ENCODE measurements at places on chromosomes 4 and X. TPM values are rescaled to one million over a fixed set of nuclear protein-coding genes. Genes with fewer than 3 reads are reported as not detected.

The USP17L28 gene
- not detected for polyA plus RNA-seq

The TMEM31 gene
- not detected for polyA plus RNA-seq

- no peaks in the 10 kb centered on the region for H3K27me3 ChIP-seq
- DNase-seq = no peak
- H3K36me3 ChIP-seq = no peaks in the 10 kb centered on the region
- no peak overlapping the region for H3K27ac ChIP-seq
- H3K4me3 ChIP-seq = no peak overlapping the region
Measured at GRCh38 chr4:172546782-172547181, 621.8 kb upstream of the GALNT7 start.

DNA sequence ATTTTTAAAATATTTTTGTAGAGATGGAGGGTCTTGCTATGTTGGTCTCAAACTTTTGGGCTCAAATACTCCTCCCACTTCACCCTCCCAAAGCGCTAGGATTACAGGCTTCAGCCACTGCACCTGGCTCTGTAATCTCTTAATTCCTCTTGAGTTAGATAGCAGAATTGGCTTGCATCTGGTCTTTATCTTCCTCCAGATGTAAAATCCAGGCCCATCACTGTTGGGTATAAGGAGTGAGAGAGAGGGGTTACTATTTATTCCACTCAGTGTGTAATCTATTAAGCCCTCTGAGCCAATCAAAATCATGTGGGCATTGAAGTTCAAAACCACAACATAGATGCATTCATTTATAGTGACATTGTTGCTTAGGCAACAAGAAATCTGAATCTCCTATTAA is 33.9 kb downstream of the ANK2 start:
- no peak for DNase-seq
- no peaks in the 10 kb centered on the region for H3K4me1 ChIP-seq
- no peak overlapping the region for H3K27ac ChIP-seq
- H3K27me3 ChIP-seq = no peaks in the 10 kb centered on the region

GRCh38 chrX:16834806-16835205 is 35.4 kb downstream of the RBBP7 start:
- no peak for DNase-seq
- peaks cover 3% of the 10 kb centered on the region for H3K36me3 ChIP-seq
- H3K27me3 ChIP-seq = no peaks in the 10 kb centered on the region
- no peak overlapping the region for H3K27ac ChIP-seq
- H3K4me3 ChIP-seq = no peak overlapping the region
- peaks cover 10% of the 10 kb centered on the region for H3K4me1 ChIP-seq

The C4orf17 gene
- polyA plus RNA-seq = not detected

The CSAG3 gene
- not detected for polyA plus RNA-seq

The FREM3 gene
- not detected for polyA plus RNA-seq

The SULT1E1 gene
- 26.0 TPM for polyA plus RNA-seq

The EDA2R gene
- polyA plus RNA-seq = not detected

The NLGN4X gene
- polyA plus RNA-seq = 0.69 TPM

- DNase-seq = no peak
- no peaks in the 10 kb centered on the region for H3K27me3 ChIP-seq
- no peaks in the 10 kb centered on the region for H3K4me1 ChIP-seq
- H3K27ac ChIP-seq = no peak overlapping the region
Measured at GRCh38 chr4:870951-871350, 45.0 kb upstream of the CPLX1 start.

GRCh38 chrX:51759055-51759839 is 16.0 kb downstream of the GSPT2 start:
- no peak for DNase-seq
- H3K4me3 ChIP-seq = no peak overlapping the region
- no peaks in the 10 kb centered on the region for H3K4me1 ChIP-seq
- H3K27ac ChIP-seq = no peak overlapping the region
- no peaks in the 10 kb centered on the region for H3K27me3 ChIP-seq

GRCh38 chr4:48660347-48660746 is 119.7 kb downstream of the FRYL start:
- H3K4me1 ChIP-seq = no peaks in the 10 kb centered on the region
- H3K27ac ChIP-seq = no peak overlapping the region
- H3K27me3 ChIP-seq = no peaks in the 10 kb centered on the region
- no peaks in the 10 kb centered on the region for H3K36me3 ChIP-seq
- H3K4me3 ChIP-seq = no peak overlapping the region

- no peak for DNase-seq
- peaks cover 5% of the 10 kb centered on the region for H3K36me3 ChIP-seq
- no peak overlapping the region for H3K4me3 ChIP-seq
- H3K27ac ChIP-seq = no peak overlapping the region
- H3K27me3 ChIP-seq = no peaks in the 10 kb centered on the region
Measured at GRCh38 chr4:16212138-16212782, 14.0 kb downstream of the TAPT1 start.

- H3K4me1 ChIP-seq = peaks cover 9% of the 10 kb centered on the region
- no peak for DNase-seq
- no peak overlapping the region for H3K27ac ChIP-seq
Measured at GRCh38 chr4:6999172-7000086, 43.7 kb upstream of the TADA2B start.

The FRMPD4 gene
- polyA plus RNA-seq = 0.01 TPM

- H3K4me1 ChIP-seq = no peaks in the 10 kb centered on the region
- H3K36me3 ChIP-seq = no peaks in the 10 kb centered on the region
- no peak overlapping the region for H3K27ac ChIP-seq
- DNase-seq = no peak
- H3K4me3 ChIP-seq = no peak overlapping the region
Measured at GRCh38 chr4:80963051-80963450, 67.5 kb upstream of the BMP3 start.

GRCh38 chrX:20585782-20586181 is 319.1 kb upstream of the RPS6KA3 start:
- no peak overlapping the region for H3K27ac ChIP-seq
- no peak for DNase-seq
- no peaks in the 10 kb centered on the region for H3K4me1 ChIP-seq
- no peaks in the 10 kb centered on the region for H3K27me3 ChIP-seq

The WNK3 gene
- polyA plus RNA-seq = 1.7 TPM

GRCh38 chrX:10990418-10990817 is 120.7 kb upstream of the HCCS start:
- H3K4me3 ChIP-seq = no peak overlapping the region
- no peaks in the 10 kb centered on the region for H3K36me3 ChIP-seq
- no peak for DNase-seq
- no peak overlapping the region for H3K27ac ChIP-seq

- no peak overlapping the region for H3K27ac ChIP-seq
- H3K36me3 ChIP-seq = no peaks in the 10 kb centered on the region
- no peaks in the 10 kb centered on the region for H3K27me3 ChIP-seq
- no peak overlapping the region for H3K4me3 ChIP-seq
- no peaks in the 10 kb centered on the region for H3K4me1 ChIP-seq
- DNase-seq = no peak
Measured at GRCh38 chrX:43909141-43909540, 26.9 kb upstream of the MAOB start.

DNA sequence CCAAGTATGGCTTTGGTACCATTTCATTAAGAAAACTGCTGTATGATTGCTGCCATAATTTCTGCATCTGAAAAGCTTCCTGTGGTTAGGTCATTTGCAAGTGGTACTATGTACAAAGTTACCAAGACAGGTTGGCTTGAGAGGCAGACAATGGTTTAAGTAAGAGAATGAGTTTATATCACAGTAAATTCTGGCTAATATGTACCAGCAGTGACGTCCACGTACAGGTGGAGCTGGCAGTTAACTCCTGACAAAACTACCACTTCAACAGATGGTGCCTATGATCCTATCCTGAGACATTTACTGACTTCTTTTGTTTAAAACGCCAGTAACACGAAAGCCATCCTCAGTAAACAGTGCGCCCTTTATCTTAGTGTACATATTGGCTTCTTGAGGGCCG is 198.4 kb downstream of the NR3C2 start:
- no peak overlapping the region for H3K4me3 ChIP-seq
- no peaks in the 10 kb centered on the region for H3K27me3 ChIP-seq
- no peak overlapping the region for H3K27ac ChIP-seq
- H3K4me1 ChIP-seq = no peaks in the 10 kb centered on the region

DNA sequence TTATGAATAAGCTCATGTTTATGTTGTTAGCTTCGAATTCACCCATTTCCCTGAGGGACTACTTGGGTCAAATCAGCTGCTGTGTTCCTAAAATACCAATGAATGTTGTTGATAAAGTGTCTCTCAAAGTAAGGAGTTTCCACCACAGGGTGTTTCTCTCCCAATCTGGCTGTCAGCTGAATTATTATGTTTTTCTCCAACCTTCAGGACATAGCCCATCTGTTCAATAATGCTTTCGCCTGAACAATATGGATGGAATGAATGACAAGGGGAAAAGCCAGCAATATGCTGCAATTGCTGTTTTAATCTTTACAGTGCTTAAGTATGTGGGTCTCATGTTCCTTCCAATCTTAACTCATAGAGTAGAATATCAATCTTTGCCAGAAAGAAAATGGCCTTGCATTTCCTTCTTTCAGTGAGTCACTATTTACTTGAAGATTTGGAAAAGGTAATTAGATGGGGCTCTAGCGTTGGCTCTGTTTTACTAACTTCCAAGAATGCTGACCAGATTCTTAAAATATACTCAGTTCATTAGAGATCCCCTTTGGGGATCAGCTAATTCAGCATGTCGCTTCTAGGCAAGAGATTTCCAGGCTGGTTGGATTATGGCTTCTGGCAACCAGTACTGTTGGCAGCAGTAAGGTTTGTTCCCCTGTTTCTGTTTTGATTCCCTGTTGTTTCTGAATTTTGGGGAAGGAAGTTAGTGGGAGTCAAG is 410.5 kb downstream of the PPP3CA start:
- H3K27me3 ChIP-seq = no peaks in the 10 kb centered on the region
- H3K27ac ChIP-seq = no peak overlapping the region
- no peaks in the 10 kb centered on the region for H3K36me3 ChIP-seq
- no peak overlapping the region for H3K4me3 ChIP-seq
- no peak for DNase-seq

DNA sequence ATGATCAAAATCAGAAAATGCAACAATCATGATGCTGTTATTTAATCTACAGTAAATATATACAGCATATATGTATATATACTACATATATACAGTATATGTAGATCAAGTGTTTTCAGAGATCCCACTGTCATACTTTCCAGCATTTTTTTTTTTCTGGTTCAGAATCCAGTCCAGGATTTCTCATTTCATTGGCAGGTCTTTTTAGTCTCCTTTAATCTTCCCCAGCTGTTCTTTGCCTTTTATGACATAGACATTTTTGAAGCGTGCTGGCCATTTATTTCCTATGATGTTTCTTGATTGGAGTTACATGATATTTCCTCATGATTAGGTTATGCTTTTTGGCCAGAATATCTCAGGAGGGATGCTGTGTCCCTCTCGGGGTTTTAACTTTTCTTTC is 92.0 kb upstream of the TLR2 start:
- no peaks in the 10 kb centered on the region for H3K27me3 ChIP-seq
- no peaks in the 10 kb centered on the region for H3K4me1 ChIP-seq
- no peak overlapping the region for H3K4me3 ChIP-seq
- no peak for DNase-seq
- H3K27ac ChIP-seq = no peak overlapping the region

The QRFPR gene
- polyA plus RNA-seq = not detected

GRCh38 chrX:130204647-130205046 is 32.9 kb downstream of the RAB33A start:
- H3K4me1 ChIP-seq = no peaks in the 10 kb centered on the region
- H3K27ac ChIP-seq = no peak overlapping the region
- peaks cover 2% of the 10 kb centered on the region for H3K36me3 ChIP-seq
- H3K4me3 ChIP-seq = no peak overlapping the region

The CDKL5 gene
- polyA plus RNA-seq = 1.6 TPM

The GYPE gene
- 0.10 TPM for polyA plus RNA-seq

GRCh38 chrX:136616987-136617685 is 30.8 kb upstream of the CD40LG start:
- H3K4me1 ChIP-seq = no peaks in the 10 kb centered on the region
- no peaks in the 10 kb centered on the region for H3K36me3 ChIP-seq
- H3K27me3 ChIP-seq = no peaks in the 10 kb centered on the region
